ENCODE measurements at places on chromosomes 5 and 9.

DNA sequence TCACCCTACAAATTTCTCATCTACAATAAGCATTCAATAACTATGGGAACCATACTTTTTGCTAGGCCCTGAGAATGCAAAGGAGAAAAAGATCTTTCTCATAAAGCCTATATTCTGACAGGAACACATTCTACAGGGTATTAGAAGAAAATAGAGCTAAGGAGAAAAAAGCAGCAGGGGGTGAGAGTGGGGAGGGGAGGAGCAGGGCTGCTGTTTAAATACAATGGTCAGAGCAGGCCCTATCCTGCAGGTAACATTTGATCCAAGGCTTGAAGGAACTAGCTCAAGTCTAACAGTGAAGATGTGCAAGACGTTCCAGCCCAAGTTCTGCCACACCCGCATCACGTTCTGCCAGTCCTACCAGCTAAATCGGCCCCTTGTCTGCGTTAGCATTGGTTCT, 89.7 kb downstream of the ELAVL2 start:
- no peak for DNase-seq

DNA sequence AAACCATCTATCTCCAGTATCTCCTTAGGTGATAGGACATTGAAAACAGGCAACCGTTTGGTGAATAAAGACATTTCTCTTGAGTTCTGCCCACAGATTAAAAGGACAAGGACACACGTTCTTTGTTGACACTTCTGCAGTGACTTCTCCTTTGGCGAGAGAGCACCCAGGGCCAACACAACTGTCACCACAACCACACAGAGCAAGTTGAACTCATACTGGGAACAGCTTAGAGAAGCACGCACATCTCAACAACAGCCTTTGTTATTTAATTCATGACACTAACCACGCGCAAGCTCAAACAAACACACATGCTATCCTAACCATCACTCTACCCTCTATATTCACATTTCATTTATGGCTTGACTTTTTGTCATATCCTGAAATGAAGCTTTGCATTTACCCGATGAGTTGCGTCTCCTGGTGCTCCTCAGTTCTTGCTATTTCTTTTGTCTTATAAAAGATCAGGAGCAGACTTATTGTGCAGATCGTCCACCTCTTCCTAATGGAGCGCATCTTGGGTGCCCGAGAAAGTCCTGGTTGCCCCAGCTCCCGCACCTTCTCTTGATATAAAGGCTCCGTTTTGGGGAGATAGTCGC, 543 bp downstream of the ST8SIA4 start:
- DNase-seq, result no peak

GRCh38 chr5:177194268-177194667, 60.7 kb downstream of the NSD1 start:
- no peak for DNase-seq

GRCh38 chr5:98780390-98780789, 6.9 kb downstream of the RGMB start:
- DNase-seq, result no peak

GRCh38 chr9:21031091-21031807, at the start of gene HACD4:
Gene HACD4, minus strand, starts transcription at chr9:21031640. Its CDS starts 50 bp downstream, at chr9:21031590.
- peak; percentile 37 for DNase-seq

DNA sequence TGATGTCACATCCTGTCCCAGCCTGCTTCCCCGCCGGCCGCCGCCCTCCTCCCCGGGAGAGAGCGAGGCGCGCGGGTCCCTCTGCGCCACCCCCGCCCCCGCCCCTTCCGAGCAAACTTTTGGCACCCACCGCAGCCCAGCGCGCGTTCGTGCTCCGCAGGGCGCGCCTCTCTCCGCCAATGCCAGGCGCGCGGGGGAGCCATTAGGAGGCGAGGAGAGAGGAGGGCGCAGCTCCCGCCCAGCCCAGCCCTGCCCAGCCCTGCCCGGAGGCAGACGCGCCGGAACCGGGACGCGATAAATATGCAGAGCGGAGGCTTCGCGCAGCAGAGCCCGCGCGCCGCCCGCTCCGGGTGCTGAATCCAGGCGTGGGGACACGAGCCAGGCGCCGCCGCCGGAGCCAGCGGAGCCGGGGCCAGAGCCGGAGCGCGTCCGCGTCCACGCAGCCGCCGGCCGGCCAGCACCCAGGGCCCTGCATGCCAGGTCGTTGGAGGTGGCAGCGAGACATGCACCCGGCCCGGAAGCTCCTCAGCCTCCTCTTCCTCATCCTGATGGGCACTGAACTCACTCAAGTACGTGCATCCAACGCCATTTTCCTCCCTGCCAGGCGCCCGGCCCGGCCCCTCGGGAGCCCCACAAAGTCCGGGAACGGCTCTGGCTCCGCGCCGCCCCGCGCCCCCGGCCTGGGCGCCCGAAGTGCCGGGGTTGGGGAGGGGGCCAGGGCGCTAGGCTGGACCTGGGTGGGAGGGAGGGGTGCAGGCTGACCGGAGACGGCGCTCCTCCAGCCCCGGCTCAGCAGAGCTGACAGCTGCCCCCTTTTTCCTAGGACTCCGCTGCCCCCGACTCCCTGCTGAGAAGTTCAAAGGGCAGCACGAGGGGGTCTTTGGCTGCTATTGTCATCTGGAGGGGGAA, 12.0 kb upstream of the OLFM1 start:
- no peak for DNase-seq
